SK-MEL-5 (cell line): ENCODE measurements at places on chromosomes 11 and 22. TPM values are rescaled to one million over a fixed set of nuclear protein-coding genes. Genes with fewer than 3 reads are reported as not detected.

DNA sequence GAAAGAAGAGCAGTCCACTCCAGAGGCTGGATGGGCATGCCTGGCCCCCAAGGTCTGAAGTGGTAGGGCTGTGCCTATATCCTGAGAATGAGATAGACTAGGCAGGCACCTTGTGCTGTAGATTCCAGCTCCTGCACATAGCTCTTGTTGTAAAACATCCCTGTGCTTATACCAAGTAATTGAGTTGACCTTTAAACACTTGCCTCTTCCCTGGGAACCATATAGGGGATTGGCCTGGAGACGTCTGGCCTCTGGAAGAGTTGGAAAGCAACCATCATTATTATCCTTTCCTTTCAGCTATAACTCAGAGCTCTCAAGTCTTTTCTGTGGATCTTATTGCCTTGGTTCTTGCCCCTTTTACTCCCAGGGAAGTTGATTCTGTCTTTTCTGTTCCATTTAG lies 15.1 kb downstream of the LIMK2 start:
- DNase-seq = no peak

DNA sequence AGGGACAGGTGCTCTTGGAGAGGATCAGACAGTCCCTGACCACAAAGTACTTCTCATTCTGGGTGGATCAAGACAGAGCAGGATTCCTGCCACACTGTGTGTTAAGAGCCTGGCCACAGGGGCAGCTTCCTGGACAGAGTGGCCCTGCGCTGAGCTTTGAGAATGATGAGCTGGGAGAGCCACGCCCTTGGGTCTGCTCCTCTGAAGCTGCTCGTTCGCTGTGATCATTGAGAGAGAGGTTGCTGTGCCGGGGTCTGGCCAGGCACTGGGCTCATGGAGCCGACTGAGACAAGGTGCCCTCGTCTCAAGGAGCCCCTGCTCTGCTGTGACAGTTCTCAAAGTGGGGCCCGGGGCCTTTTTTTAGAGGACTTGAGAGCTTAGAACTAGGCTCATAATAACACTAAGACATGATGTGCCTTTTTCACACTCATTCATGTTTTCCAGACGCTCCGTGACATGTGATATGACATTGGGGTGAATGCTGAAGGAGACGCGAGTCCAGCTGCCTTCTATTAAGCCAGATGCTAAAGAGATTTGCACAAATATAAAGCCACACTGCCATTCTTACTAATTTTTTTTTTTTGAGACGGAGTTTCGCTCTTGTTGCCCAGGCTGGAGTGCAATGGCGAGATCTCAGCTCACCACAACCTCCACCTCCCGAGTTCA lies 1.6 kb upstream of the MFRP start:
- DNase-seq = no peak

GRCh38 chr11:22407921-22408320 lies 69.7 kb downstream of the SLC17A6 start:
- DNase-seq = no peak

LGR4 gene
- 10.0 and 10.2 TPM in 2 replicates for total RNA-seq

UBE2L3 gene
- 82.6 and 83.1 TPM in 2 replicates for total RNA-seq

- no peak for DNase-seq
These were observed 39.9 kb upstream of the SMIM38 start for GRCh38 chr11:69115586-69116560.

DNA sequence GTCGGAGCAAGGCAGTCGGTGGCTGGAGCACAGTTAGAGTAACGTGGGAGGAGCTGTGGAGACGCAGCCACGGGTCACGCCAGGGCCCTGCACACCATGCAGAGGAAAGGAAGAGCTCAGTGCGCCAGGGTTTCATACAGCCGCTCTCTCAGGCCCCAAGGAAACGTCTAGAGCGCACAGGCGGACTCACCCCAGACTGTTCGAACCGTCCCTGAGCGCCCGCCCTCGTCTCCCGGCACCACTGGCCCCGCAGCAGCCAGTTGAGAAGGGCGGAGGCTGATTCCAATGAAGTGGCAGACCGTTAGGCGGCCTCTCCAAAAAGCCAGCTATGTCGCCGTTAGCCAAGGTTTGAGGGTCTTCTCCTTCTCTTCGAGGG lies 483 bp upstream of the HYLS1 start:
- DNase-seq = peak; percentile 57

DNA sequence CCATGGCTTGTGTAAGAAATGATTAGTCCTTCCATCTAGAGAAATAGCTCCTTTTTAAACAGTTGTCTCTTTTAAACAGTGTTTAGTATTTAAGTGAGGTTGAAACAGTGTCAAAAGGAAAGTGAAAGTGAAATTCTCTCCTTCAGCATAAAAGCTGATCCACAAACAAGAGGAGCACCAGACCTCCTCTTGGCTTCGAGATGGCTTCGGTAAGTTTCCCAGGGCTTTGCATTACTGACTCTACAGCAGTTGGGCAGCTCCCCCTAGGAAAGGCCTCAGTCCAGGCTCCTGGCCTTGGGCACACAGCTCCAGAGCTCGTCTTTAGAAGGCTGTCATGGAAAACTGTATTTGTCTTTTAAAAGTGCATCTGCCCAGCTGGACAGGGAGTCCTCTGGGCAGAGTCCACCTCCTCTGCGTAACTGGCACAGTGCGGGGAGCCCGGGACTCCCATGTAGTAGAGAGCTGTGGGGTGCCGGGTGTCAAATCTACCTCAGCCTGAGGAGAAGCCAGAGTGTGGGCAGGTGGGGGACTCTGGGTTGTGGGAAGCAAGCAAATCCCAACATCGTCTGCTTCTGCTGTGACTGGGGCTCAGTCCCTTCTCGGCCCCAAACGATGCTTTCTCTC lies at the start of gene PLAAT4:
Gene PLAAT4, plus strand, starts transcription at position 140 of the 624 bp plus-strand sequence. Its CDS starts 61 bp downstream, at position 201.
- no peak for DNase-seq

- no peak for DNase-seq
These were observed 107.6 kb downstream of the SHANK2 start for GRCh38 chr11:71144736-71145135.

FAT3 gene
- not detected in 2 replicates for total RNA-seq

OR10A3 gene
- total RNA-seq = not detected in 2 replicates

- no peak for DNase-seq
These were observed 1.1 kb downstream of the FAT3 start for GRCh38 chr11:92225568-92226330.

- DNase-seq = no peak
These were observed 840 bp downstream of the SEZ6L start for GRCh38 chr22:26170112-26170492.

YPEL4 gene
- 4.5 and 5.3 TPM in 2 replicates for total RNA-seq

DNA sequence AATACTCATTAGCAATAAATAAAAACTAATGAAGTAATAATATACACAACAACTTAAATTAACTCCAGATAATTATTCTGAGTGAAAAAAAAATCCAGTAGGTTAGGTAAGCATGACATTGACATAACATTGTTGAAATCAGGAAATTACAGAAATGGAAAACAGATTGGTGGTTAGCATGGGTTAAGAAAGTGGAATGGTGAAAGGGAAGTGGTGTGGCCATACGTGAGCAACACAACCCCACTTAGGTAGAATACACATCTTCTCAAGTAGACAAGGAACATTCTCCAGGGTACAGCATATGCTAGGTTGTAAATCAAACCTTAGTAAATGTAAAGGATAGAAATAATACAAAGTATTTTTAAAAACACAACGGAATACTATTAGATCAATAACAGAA lies 30.2 kb upstream of the CLTCL1 start:
- DNase-seq = no peak

SMC1B gene
- 0.16 and 0.19 TPM in 2 replicates for total RNA-seq

- peak; percentile 6 for DNase-seq
These were observed 35.5 kb upstream of the ST14 start for GRCh38 chr11:130124096-130124495.

DNA sequence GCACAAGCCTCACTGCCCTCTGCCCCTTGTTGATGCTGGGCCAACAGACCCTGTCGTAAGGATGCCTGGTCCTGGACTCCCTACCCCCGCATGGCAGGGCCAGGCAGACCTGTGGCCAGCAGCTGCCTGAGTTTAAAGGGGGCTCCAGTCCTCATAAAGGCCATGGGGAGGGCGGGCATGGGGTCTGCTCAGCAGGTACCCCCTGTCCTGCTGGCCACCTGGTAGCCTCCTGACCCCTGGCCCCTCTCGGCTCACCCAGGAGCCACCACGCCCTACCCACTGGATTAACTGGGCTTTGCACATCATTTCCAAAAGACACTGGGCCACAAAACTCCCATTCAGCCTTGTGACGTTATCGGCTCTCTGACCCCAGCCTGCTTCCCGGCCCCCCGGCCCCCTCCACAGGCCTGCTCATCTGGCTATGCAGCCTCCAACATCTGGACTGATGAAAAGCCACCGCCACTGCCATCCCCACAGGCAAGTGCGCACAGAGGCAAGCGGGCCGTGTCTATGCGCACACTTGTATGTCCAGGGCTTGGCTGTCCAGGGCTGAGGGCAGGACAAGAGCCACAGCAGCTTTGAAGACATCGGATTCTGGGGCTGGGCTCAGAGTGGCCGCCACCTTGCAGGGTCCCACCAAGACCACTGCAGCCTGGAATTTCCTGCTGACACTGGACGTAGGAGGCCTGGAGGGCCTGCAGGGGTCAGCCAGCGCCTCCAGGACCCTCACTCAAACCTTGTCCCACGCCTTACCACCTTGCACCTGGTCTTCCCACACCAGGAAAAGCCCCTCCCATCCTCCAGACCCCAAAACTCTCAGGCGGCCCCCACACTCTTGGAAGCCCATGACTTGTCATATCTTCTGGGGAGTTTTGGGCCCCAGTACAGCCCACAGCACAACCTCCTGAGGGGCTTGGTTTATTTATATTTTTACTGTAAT lies 48.7 kb downstream of the IGF2 start:
- no peak for DNase-seq

- DNase-seq = no peak
These were observed at the start of gene KRTAP5-10 for GRCh38 chr11:71565263-71565662. KRTAP5-10 (plus strand) TSS chr11:71565563; CDS start chr11:71565588, 25 bp downstream.

GRCh38 chr11:71429701-71430100 lies 18.5 kb downstream of the DHCR7 start:
- DNase-seq = no peak

GRCh38 chr11:79182794-79183193 lies 258.0 kb downstream of the TENM4 start:
- DNase-seq = no peak

GRCh38 chr11:3675971-3676370 lies 4.8 kb upstream of the CHRNA10 start:
- peak; percentile 57 for DNase-seq

DNA sequence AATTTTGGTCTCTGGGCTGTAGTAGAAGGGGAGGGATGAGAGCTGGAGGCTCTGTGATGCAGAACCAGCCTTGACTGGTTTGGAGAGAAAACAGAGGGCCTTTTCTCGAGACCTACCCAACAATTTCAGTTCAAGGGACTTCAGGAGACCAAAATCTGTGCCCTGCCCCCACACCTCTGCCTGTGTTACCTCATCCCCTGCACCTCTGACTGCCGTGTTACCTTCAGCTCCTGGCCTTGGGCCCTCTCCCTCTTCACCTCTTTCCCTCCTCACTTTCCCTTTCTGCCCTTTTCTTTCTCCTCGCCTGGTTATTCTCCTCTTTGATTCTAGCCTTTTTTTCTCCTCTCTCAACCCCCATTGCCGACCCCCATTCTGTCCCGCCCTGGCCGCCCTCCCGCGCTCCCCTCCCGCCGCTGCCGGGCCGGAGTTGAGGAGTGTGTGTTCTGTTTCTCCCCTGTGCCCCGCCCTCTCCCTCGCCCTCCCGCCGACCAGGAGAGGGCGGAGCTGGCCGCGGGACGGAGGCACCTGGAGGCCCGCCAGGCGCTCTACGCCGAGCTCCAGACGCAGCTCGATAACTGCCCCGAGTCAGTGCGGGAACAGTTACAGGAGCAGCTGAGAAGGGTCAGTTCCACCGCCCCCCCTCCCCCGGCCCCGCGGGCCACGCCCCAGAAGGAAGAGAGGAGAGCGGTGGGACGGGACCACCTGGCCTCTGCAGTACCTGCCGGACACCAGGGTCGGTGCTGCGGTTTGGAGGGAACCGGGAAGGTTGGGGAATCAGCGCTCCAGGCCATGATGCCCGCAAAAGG lies 27.2 kb downstream of the PHLDB1 start:
- DNase-seq = no peak

- DNase-seq = no peak
These were observed 19.8 kb upstream of the TMPRSS5 start for GRCh38 chr11:113725913-113726312.

GRCh38 chr22:38755911-38756532 lies at the start of gene SUN2:
SUN2 (minus strand) TSS chr22:38755998; CDS start chr22:38752628, 3,370 bp downstream.
- peak; percentile 84 for DNase-seq

DNA sequence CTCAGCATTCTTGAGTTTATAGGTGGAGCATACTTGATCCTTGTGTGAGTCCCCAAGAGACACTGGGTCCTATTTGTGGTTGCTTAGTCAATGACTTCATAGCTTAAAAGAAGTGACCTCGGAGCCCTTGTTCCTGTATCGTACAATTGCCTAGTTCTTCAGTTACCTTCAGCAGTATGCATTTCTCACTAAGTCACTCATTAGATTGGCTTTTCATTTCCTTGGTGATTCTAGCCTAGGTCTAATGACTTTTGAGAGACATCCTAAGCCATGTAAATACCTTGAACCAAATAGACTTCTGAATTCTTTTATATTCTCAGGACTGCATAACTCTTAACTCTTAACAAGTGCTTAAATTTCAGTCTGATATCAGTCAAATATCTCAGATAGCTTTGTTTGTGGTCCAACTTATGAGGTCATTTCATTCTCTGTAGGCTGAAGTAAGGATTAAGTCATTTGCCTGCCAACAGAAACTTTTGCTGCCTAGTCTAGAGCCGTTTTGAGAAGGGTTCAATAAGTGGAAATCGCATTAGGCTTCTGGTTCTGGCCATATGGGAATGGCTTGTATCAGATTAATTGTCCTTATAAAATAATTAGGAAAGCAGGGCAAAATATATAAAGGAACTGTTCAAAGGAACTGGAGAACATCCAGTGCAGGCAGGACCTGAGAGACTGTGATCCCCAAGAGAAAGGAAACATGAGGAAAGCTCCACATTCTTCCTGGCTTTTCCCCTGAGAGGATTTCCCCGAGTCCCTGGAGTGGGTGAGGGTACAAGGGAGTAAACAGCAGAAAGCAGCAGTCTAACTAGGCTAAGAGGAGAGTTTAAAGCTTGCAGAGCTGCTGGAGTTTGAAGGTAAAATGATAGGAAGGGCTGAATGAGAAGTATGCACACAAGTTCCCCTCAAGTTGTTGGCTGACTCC lies 39.9 kb downstream of the TRAF6 start:
- DNase-seq = no peak

TTC36 gene
- not detected in 2 replicates for total RNA-seq

DNA sequence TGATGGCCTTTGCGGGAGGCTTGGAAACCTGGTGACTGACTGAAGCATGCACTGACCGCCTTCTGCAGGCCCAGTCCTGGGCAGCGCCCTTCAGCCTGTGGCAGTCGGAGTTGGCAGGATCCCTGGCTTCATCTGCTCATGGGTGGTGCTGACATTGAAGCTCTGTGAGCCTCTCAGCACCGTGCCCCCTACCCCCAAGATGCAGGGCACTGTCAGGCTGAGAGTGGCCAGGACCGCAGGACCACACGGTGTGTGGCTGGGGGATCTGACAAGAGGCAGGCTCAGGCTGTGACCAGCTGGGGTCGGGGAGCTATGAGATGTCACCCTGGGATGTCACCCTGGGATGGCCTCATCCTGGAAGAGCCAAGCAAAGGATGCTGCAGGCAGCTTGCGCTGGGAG lies 32.7 kb downstream of the TBC1D22A start:
- no peak for DNase-seq

DNA sequence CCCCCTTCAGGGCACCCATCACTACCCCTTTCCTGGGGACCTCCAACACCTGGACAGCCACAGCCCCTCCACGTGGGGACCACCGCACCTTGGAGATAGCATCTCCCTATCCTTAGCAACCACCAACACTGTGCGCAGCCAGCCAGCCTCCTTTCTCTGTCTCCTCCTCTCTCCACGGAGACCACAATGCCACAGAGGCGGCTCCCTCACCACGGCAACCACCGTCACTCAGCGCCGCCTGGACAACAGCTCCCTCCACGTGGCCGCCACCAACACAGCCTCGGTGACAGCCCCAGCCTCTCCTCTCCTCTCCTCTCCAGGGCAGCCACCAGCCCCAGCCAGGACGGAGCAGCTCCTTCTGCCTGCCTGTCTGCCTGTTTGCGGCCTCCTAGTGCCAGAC lies 10.5 kb downstream of the ELFN2 start:
- no peak for DNase-seq
